ENCODE measurements at places on chromosomes 13 and 19. TPM values are rescaled to one million over a fixed set of nuclear protein-coding genes. Genes with fewer than 3 reads are reported as not detected.

- peak; percentile 80 for DNase-seq
Measured at GRCh38 chr19:37655301-37655688, at the start of gene ZFP30. ZFP30 (minus strand) TSS chr19:37655465; CDS start chr19:37647822, 7,643 bp downstream.

DNA sequence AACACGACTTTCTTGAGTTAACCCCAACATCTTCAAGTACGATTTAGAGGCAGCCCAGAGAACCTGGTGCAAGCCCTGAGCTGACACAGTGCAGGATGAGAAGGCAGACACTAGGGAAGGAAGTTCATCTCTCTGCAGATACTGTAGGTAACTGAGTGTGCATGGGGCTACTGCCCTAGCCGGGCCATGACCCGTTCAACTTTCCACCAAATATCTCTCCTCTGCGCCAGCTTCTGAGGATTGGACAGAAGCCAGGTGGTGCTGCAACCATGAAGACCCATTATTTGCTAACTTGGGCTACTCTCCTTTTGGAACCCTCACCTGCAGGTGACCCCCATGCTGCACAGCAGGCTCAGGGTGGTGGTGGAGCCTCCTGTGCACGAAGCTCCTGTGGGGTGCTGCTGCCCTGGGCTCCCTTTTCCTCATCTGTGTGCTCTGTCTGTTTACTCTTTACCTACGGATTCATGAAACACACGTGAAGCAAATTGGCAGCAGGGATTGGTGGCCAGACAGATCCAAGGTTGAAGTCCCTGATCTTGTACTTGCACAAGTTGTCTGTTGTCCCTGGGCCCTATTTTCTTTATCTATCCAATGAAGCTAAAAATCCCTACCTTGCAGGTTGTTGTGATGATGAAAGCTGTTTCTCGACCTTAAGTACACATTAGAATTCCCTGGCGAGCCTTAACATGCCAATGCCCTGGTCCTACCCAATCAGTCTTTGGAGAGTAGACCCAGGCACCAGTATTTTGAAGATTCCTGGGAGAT, 227.8 kb downstream of the LACC1 start:
- DNase-seq: no peak

Gene KLC3
- total RNA-seq: 1.3 TPM

GRCh38 chr13:106517109-106517847, 18.2 kb downstream of the EFNB2 start:
- DNase-seq: no peak

GRCh38 chr19:33562636-33563035, 41.0 kb upstream of the PEPD start:
- DNase-seq: no peak

Gene C19orf73
- 2.6 TPM for total RNA-seq

Gene SLC25A41
- not detected for total RNA-seq

Gene PRSS57
- total RNA-seq: not detected

GRCh38 chr13:83121896-83122295, 760.4 kb downstream of the SLITRK1 start:
- no peak for DNase-seq

DNA sequence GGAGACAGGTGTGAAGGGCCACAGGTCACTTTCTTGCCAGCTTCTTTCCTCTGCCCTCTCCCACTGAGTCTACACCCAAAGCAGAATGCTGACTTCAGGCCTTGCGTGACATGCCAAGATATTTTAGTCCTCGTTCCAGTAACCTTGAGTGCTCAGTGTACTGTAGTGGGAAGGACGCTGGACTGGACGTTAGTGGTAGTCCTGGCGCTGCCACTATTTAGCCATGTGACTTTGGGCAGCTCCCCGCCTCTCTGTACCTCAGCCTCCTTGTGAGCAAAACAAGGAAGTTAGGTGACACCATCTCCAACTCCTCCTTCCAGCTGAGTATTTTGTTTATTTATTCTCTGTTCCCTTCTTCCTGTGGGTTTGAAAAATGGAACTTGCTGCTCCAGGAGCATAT, 86.1 kb downstream of the FRY start:
- no peak for DNase-seq

Gene FXYD3
- total RNA-seq: not detected

Gene PLEKHF1
- total RNA-seq: 7.5 TPM

- no peak for DNase-seq
Measured at GRCh38 chr19:8373867-8374813, 10.2 kb downstream of the ANGPTL4 start.

Gene PLVAP
- total RNA-seq: not detected

GRCh38 chr13:51825165-51825592, 19.8 kb downstream of the TMEM272 start:
- no peak for DNase-seq

GRCh38 chr19:52638601-52639000, 446 bp upstream of the ZNF83 start:
- peak; percentile 69 for DNase-seq

DNA sequence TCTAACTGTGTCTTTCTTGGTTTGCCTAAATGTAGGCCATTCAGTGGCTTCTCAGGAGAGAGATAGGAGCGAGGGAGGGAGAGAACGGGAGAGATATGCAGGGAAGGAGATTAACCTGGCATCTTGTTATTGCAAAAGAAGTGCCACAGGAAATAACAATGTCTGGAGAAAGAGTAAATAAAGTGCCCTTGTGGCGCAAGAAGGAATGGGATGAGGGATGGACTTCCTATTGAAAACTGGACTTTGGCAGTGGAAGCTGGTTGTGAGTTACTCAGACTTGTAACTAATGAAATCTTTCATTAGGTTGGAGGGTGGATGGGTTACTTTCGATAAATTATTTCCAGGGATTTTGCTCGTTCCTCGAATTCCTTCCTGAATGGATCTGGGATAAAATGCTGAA, 136.1 kb downstream of the LACC1 start:
- DNase-seq: no peak

GRCh38 chr19:46976845-46977320, 42.8 kb upstream of the NPAS1 start:
- peak; percentile 84 for DNase-seq
